ENCODE measurements at places on chromosomes 16 and 17. TPM values are rescaled to one million over a fixed set of nuclear protein-coding genes. Genes with fewer than 3 reads are reported as not detected.

Gene ATP2A1
- total RNA-seq, result 0.92 TPM

- no peak for DNase-seq
These were observed 59.9 kb downstream of the RPH3AL start for GRCh38 chr17:292531-293382.

DNA sequence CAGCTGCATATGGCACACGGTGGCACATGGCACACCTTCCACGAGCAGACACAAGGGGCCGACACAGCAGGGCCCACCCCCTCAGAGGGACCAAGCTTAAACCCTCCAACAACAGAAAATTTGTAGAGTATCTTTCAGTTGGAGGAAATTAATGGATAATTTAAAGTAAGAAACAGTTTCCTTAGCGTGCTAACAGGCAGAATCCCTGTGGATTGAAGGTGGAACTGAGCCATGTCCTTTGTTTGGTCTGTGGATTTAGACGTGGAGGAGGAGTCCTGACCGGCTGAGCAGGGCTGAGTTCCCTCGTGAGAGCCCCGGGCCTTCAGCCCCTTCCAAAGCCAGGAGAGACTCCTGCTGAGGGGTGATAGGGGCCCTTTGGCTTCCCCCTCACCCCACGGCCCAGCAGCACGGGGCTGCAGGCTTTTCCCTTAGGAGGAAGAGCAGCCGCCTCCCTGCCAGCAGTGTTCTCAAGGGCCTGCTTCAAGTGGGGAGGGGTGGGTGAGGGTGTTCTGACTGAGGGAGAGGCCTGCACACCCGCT, 1.4 kb upstream of the CYB561 start:
- no peak for DNase-seq

- no peak for DNase-seq
These were observed 33.3 kb downstream of the CCDC42 start for GRCh38 chr17:8711291-8711690.

- DNase-seq, result no peak
These were observed 18.8 kb downstream of the CMIP start for GRCh38 chr16:81463296-81463890.
